ENCODE measurements at places on chromosomes 4 and X. TPM values are rescaled to one million over a fixed set of nuclear protein-coding genes. Genes with fewer than 3 reads are reported as not detected.

Gene SRPK3
- 0.35 TPM for total RNA-seq

Gene ADAM29
- total RNA-seq: not detected

Gene FGF13
- total RNA-seq: 15.1 TPM

- DNase-seq: no peak
Measured at GRCh38 chr4:31974490-31975002, 1254.4 kb downstream of the PCDH7 start.

GRCh38 chr4:186886759-186887158, 163.1 kb upstream of the FAT1 start:
- DNase-seq: no peak

GRCh38 chr4:71125137-71125536, 131.7 kb downstream of the DCK start:
- DNase-seq: no peak

GRCh38 chr4:167359711-167360110, 125.4 kb upstream of the SPOCK3 start:
- DNase-seq: no peak

All from H4 (cell line).